Memory B cell (primary cell): ENCODE measurements at places on chromosomes 3 and 15.

- no peak for DNase-seq
Measured at GRCh38 chr3:152430223-152431002, 161.7 kb downstream of the MBNL1 start.

GRCh38 chr15:39584266-39584659, 3.4 kb downstream of the THBS1 start:
- no peak for DNase-seq

DNA sequence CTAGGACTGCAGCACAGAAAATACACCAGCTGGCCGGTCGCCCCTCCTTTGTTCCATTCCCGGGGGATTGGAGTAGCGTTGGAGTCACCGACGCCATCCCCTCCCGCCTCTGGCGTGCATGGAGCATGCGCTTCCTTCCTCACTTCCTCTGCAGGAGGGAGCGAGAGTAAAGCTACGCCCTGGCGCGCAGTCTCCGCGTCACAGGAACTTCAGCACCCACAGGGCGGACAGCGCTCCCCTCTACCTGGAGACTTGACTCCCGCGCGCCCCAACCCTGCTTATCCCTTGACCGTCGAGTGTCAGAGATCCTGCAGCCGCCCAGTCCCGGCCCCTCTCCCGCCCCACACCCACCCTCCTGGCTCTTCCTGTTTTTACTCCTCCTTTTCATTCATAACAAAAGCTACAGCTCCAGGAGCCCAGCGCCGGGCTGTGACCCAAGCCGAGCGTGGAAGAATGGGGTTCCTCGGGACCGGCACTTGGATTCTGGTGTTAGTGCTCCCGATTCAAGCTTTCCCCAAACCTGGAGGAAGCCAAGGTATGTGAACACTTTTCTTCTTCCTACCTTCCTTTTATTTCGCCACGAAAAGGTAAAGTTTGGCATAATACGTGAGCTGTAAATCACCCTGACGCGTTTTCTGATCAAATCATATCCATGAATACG, at the start of gene SCG3:
TSS of gene SCG3 (plus strand) at position 201 of the 661 bp plus-strand sequence. CDS start at position 454, 253 bp downstream.
- DNase-seq = peak; percentile 7

DNA sequence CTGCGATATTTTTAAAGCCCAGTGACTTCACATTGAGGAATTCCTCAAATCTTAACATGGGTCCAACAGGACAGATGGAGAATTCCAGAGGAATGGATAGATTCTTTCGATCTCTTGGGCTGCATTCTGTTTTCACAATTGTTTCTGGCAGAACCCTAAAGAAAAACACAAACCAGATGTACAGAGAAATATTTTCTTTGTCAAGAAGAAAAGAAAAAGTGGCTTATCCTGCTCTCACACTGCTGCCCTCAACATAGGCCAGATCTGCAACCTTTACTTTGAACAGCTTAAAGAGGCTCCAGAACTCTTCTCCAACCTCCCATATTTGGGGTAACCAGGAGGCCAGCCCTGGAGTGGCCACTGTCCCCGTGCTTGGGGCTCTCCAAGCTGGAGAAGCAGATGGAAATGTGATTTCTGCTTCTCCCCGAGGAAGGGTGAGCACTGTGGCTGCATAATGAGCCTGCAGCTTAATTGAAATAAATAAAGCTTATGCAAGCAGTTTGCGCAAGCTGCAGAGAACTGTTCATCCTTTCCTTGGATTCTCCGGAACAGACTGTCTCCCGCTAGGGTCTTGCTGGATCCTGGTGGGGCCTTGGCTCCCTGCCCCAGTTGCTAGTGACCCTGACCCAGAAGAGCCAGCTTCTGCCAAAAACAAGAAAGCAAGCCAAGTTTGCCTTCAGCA, 453.2 kb upstream of the PROK2 start:
- DNase-seq = no peak

GRCh38 chr15:100601617-100602063, 344 bp downstream of the LINS1 start:
- no peak for DNase-seq

DNA sequence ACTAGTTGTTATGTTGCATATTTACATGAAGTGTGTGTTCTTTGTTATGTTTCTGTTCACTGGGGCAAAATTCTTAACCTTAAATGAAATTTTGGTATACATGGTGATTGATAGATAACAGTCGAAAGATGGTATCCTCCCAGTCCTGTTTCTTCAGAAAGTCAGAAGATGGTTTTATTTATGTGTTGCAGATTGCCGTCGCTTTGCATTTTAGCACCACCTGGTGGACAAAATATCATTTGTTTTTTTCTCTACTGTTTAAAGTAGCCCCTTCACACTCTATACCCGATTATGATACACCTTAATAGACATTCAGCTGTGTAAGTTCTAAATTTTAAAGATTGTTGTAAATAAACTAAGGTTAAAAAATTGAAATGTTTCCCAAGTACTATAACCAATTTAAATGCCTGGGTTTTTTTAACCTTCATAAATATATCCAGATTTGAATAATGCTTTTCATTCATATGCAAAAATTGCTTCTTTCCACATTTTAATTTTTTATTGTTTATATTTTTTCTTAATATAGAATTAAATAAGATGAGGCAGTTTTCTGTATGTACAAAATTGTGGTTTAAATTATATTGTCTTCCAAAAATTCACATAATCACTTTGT, 152.2 kb downstream of the ALCAM start:
- DNase-seq = no peak

- DNase-seq = peak; percentile 60
Measured at GRCh38 chr15:66387163-66388042, 691 bp downstream of the MAP2K1 start.

DNA sequence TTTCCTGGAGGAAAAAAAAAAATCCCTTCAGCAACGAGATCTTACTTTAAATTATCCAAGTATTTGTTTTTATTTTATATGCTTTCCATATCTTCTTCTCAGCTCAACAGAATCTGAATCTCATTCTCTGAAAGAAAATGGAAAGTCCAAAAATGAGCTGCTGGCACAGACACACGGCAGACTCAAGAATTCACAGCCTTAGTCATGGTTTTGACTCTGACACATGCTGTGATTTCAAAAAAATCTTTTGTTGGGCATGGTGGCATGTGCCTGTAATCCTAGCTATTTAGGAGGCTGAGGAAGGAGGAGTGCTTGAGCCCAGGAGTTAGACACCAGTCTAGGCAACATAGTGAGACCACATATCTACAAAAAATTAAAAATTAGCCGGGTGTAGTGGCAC, 565.0 kb downstream of the MAGI1 start:
- DNase-seq = no peak

GRCh38 chr15:73596174-73596573, 37.0 kb downstream of the NPTN start:
- DNase-seq = no peak

- DNase-seq = no peak
Measured at GRCh38 chr3:14329116-14329830, 73.1 kb upstream of the SLC6A6 start.

DNA sequence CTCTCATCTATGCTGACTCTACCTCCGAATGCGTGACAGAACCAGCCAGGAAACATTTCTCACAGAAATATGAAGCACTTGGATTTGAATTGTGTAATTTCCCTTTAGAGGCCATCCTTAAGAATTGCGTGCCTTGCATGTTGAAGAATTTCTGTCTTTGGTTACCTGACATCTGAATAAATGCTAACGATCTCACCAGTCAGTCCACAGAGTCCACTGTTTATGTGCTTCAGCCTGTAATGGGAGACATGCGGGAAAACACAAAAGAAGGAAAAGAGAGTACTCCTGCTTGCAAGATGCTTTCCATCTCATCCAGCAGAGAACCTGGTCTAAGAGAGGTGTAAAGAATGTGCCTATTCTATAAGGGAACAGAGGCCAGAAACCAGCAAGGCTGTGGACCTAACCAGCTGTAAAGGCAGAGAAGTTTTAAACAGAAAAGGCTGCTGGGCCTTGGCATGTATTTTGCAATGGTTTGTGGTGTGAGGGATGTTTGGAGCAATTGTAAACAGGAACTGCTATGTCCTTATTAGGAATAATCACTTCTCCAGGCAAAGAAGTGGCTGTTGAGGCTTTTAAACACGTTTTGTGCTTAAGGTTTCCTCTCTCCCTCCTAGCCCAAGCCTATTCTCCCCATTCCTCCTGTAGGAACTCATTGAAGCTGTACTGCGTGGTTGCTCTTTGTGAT, 36.4 kb upstream of the BOC start:
- DNase-seq = no peak

DNA sequence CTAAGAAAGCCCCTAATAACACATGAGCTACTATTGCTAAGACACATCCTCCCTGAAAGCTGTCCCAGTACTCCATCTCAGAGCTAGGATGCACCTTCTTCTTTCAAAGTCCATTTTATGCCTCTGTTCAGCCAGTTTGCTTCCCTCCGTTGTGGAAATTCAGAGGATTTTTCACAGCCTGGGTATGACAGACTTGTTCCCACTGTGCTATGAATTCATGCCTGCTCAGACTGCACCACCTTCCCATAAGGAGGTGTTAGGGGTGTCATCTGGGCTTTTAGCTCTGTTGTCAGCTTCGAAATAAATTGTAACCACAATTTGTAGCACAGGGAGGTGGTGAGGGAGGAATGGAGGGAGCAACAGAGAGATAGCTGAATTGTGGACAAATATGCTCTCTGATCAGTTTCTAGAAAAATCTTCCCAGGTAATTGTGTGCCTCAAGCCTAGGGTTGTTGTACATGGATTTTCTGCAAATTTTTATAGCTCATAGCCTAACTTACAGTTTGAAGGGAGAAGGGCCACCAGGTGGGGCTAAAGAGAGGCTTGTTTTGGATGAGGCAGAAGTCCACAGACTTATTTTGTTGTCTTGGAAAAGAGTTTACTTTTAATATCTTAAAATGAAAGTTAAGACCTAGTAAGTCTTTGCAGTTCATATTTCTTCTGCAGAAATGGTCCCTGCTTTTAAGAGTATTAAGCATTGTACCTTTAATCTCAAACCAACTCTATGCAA, 462.0 kb downstream of the PDCD6IP start:
- DNase-seq = peak; percentile 25

GRCh38 chr3:23991306-23991682, 46.2 kb downstream of the NR1D2 start:
- DNase-seq = no peak

DNA sequence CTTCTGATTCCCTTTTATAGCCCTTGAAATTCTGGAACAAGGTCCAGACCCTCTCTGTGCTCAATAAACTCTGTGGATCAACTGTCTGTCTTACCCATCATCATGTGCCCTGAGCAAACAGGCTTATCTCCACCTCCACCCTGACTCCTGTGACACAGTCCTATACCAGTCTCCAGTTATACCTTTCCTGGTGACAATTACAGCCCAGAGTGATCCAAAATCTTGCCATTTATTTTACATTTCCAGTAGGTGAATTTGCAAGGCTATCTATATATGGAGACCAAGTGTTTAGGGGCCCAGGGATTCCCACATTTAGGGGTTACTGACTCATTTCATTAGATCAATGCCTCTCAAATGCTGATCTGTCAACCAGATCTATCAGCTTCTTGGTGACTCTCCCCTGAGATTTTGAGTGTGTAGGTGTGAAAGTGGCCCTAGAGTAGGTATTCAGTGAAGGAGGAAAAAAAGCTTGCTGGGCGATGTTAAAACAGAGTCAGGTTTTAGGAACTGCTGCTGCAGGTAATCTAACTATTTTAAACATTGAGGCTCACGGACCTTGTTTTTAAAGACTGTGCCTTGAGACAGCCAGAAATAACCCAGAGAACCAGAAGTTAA, 229.6 kb upstream of the WNT5A start:
- DNase-seq = no peak

- DNase-seq = no peak
Measured at GRCh38 chr3:153338487-153338886, 176.5 kb downstream of the RAP2B start.

DNA sequence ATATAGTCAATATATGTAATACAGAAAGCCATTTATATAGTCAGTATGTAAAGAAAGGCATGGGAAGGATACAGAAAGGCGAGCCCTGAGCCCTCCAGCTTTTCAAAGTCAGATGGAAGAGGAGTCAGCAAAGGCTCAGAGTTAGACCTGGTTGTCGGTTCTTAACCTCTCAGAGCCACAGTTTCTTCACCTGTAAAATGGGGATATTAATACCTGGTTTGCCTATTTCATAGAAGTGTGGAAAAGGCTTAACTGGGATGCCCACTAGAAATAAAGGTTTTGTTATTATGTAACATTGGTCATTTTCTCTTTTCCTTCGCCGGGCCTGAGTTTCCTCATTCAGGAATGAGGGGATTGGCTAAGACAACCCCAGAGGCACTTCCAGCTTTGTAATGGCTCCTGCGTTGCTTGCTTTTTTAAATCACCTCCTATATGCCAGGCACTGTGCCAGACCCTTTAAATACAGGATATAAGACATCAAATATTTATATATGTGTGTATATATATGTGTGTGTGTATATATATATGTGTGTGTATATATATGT, 2.4 kb downstream of the CRELD1 start:
- no peak for DNase-seq

GRCh38 chr3:105647047-105647446, 221.8 kb downstream of the CBLB start:
- no peak for DNase-seq

DNA sequence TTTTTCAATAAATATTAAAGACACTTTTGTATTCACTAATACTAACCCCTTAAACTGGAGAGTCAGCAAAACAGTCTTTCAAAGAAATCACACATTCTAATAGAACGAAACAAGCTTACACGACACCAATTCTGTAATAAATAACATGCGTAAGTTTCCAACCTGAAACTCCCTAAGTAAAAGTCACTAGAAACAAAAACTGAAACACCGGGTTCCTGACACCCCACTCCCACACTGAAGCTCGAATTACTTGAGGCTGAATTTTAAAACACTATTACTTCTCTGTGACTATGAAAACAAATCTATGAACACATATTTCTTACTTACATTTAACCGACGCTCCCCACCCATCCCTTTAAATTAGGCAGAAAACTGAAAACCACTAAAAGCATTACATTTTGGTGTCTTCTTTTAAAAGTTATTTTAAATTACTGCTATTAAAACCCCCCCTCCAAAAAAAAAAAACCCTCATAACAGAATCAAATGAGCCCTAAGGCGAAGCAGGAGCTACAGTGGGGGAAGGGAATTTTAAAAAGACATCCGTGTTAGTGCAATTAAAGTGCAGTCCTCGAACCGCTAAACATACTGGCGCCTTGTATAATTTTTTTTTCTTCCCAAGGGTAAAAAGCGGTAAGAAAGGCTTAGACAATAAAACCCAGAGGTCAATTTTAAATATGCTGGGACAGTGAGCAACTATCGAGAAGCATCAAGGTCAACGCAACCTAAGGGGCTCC, 878 bp downstream of the SPPL2A start:
- DNase-seq = no peak

DNA sequence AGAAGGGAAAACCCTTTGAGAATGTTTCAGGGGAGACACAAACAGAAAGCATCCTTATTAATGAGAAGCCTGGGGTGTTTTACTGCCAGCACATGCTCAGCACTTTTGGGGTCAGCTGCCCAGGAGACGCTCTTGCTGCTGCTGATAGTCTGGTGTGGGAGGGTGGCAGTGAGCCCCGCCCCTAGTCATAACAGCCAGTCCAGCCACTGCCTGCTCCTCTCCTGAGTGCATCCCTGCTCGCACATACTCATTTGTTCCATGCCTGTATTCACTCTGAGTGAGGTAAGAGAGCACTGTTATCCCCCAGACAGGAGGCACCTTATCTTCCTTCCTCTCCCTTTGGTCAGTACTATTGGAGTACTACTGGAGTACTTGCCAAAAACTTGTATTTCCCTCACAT, 101.3 kb downstream of the ETFA start:
- no peak for DNase-seq
